Stimulated activated CD4-positive, alpha-beta T cell treated with anti-CD3 and anti-CD28 coated beads, Interleukin-15, amount 100 ng/mL, for 24 hours (primary cell): ENCODE measurements at places on chromosomes 13 and 19.

DNA sequence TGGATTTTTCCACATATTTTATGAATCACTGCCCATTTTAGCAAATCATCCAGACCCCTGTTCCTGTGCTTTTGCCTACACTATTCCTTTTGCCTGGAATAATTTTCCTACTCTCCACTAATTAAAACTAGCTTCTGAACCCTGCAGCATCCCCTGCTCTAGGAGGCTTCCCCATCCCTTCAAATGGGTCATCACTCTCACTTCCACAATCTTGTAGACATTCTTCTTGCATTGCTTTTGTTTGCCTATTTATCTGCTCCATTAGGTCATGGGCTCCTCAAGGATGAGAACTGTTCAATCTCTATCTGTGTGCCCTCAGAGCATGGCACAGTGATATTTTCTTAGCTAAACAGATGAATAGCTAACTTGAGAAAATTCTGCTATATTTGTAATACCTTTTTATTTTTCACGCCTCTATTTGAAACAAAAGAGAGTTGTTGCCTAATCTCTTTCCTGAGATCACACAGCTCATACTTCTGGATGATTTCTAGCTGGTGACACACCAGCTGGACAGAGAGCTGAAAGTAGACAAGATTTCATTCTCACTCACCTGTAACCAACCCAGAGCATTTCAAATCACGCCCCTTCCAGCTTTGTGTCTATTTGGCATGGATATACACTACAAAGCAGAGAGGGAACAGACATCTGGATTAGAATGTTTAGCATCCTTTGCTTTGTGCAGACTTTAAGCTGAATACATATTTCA, 466.0 kb downstream of the FOXO1 start:
- DNase-seq: no peak

DNA sequence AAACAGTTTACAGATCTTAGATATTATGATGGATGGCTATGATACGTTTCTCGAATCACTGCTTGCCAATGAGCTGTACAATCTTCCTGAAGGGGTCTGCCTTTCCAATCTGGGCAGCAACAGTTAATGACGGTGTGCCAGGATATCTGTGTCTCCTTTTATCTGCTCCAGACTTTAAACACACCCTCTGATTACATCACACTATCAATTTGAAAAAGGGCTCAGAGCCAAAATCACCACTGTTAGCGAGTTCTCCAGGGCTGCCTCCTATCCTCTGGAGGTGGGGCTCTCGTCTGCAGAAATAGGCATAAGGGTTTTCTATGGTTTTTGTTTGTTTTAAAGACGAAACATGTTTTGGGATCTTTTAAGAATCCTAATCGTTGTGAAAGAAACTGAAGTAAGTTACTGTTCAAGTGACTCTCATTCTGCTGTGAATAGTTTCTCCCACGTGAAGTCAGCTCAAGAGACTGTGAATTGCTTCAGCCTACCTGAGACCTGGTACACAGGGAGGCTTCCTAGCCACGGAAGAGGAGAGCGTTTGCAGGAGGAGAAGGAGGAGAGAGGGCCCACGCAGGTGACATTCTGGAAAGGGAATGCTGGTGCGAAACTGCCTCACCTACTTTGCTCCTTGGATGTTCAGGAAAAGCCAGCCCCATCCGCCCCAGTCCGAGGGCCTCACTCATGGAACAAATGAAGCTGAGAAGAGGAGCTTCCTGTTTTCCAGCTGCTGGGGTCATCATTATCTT, 15.2 kb upstream of the GJA3 start:
- DNase-seq: no peak

- DNase-seq: no peak
These were observed 22.2 kb downstream of the COL4A2 start for GRCh38 chr13:110329258-110329657.

DNA sequence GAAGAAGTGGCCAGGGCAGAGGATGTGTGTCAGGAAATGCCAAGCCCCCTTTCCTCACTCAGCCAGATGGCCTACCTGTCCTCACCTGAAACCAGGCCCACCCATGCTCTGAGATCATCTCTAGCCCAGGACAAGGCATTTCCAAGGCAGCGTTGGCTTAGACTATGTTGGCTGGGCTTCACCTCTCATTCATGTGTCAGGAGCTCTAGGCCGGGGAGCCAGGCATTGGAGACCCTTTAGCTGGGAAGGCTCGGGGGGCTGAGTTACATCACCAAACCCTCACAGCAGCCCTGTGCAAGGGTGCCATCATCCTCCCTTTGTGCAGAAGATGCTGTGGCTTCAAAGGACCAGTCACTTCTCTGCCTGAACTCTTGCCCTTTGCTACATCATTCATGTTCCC, 40.0 kb downstream of the COL4A2 start:
- DNase-seq: no peak

DNA sequence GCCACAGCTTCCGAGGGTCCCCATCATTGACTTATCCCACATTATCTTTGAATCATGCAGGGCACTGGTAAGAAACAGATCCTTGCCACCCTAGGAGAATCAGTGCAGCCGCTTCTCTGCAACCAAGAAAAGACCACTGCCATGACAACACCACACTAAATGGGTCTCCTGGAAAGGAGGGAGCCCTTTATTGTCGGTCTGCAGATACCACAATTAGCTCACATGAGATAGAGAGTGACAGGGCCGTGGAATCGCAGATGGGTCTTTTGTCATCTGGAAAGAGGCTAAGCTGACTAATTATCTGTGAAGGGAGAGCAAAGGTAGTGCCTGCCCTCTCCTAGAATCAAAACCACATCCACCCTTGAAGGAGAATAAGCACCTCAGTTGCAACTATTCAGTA, 178.3 kb upstream of the MYO16 start:
- DNase-seq: no peak

DNA sequence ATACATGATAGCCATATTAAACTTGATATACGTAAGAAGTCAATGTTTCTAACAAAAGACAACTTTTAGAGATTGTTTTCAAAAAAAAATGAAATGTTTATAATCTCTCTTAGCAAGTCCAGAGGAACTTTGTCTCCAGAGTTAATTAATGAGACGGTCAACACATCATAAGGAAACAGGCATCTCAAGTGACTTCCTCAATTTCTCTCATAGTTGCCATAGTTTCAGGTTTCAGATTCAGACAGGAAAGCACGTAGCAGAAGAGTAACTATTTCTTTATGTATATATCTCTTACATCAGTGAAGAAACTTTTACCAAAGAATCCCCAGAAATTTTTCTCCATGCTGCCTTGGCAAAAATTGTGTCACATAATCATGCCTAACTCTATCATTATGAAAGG, 159.6 kb upstream of the ATXN8OS start:
- no peak for DNase-seq

DNA sequence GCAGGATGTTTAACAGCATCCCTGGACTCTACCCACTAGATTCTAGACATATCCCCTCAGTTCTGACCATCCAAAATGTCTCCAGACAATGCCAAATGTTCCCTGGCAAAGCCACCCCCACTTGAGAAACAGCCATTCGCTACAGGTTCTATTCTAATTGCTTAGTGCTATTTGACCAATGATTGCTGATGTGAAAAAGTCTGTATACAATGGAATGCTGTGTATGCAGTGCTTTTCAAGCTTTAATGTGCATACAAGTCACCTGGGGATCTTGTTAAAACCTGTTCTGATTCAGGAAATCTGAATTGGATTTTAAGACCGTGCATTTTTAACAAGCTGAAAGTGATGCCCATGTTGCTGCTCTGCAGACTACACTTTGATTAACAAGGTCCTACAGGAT, 331.8 kb upstream of the KLF12 start:
- no peak for DNase-seq

DNA sequence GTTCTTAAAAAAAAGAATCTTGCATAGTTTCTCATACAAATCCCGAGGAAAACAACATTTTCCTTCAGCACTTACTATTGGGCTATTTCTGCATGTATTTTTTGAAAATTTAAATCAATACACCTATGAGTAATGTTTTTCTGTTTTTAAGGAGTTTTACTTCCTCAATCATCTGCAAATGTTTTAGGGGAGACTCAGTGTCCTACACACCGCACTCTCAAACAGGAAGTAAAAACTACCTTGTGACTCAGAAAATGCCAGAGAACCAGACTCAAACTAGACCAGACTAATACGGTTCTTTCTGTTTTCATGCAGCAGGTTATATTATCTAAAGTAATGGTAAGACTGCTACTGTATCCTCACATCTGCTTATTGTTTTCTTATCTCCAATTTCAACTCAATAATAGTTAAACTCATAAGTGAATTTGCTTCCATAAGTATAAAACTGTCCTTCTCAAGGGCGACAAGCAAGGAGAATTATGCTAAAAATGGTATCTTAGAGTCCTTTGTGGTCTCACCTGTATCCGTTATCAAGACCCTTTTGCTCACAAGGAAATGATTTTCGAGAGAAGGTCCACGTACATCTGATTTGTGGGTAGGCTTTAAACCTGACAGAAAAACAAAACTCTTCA, 52.5 kb downstream of the FLT3 start:
- no peak for DNase-seq

- DNase-seq: peak; percentile 38
These were observed 1.8 kb downstream of the ZNF114 start for GRCh38 chr19:48271531-48272151.

- no peak for DNase-seq
These were observed 104.5 kb downstream of the NBEA start for GRCh38 chr13:35046587-35046986.

DNA sequence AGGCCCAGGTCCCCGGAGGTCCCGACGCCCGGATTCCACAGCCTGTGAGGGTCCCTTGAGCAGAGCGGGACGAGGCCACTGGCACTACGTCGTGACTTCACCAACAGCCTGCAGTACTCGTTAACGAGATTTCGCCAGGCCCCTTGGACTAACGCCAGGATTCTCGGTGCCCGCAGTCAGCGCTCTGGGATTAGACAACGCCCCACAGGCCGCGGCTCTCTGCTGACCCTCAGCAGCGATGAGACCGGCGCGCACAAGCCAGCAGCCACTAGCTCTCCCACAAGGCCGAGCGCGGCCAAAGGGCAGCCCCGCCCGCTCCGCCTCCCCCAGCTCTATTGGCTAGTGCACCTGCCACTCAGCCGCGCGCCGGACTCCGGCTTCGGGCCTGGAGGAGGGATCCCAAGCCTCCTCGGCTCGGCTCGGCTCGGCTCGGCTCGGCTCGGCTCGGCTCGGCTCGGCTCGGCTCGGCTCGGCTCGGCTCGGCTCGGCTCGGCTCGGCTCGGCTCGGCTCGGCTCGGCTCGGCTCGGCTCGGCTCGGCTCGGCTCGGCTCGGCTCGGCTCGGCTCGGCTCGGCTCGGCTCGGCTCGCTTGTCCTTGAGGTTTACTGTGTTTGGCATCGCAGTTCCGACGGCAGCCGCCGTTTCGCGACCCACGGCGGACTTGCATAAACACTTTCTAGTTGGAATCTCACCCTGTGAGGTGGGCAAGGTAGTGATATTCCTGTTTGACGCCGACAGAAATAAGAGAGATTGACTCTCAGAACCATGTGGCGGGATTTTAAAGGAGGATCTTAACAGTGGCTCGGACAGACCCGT, 231.7 kb upstream of the SERP2 start:
- peak; percentile 94 for DNase-seq

GRCh38 chr13:31166591-31166990, 4.9 kb upstream of the HSPH1 start:
- no peak for DNase-seq

- no peak for DNase-seq
These were observed 730.4 kb downstream of the OLFM4 start for GRCh38 chr13:53759016-53759415.

GRCh38 chr13:45833663-45834375, 17.7 kb downstream of the SIAH3 start:
- DNase-seq: no peak

GRCh38 chr19:51399231-51399630, 8.8 kb upstream of the C19orf84 start:
- DNase-seq: no peak

DNA sequence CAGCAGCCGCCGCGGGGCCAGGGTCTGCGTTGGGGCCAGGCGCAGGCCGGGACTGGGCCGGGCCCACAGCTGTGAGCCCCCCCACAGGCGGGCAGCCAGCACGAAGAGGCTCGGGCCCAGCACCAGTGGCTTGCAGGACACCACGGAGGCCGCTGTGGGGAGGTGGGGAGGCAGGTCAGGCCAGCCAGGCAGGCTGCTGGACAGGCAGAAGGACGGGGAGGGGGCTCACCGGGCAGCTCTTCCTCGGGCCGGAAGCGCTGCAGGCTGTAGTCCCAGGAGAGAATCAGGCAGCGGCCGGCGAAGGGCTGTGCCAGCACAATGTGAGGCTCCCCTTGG, 8.3 kb downstream of the LGI4 start:
- DNase-seq: no peak

GRCh38 chr13:26376430-26376829, 122.5 kb downstream of the CDK8 start:
- DNase-seq: no peak

DNA sequence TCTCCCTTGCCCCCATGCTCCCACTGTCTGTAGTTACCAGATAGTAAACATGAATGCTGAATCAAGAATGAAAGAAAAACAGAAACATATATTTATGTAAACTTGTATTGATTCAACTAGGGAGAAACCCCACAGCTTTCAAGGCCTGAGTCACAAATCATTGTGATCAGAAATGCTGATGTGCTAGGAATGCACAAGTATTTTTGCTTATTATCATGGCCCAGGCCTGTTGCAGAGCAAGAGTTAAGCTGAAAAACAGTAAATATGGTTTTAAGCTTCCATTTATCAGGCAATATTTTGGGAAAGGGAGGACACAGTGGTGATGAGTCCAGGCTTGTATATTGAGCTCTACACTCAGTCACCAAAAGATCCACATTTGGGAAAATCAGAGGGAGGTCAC, 669.6 kb downstream of the DIAPH3 start:
- DNase-seq: no peak

GRCh38 chr19:28319227-28319626, 893.7 kb downstream of the UQCRFS1 start:
- DNase-seq: no peak

DNA sequence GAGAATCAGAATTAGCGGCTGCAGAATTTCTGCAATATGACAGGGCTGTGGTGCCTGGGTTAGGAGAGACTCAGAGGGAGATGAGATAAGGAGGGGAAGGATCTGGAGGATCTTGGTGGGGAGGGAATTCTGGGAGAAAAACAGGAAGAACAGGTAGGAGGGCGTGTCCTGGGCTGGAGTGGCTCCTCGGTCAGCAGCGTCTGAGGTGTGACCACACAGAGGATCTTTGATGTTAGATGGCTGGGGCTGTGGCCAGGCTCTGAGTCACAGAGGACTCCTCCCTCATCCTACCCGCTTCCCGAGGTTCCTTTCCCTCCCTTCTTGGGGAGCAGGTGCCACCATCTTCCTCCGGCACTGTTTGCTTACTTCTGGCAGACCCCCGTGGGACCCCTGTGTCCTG, 6.4 kb upstream of the KLK6 start:
- DNase-seq: no peak
